ENCODE measurements at places on chromosomes 11 and 22. TPM values are rescaled to one million over a fixed set of nuclear protein-coding genes. Genes with fewer than 3 reads are reported as not detected.

- no peak for DNase-seq
Measured at GRCh38 chr11:73077454-73077853, 64.7 kb downstream of the FCHSD2 start.

GRCh38 chr22:17214416-17215043 lies 4.7 kb downstream of the ADA2 start:
- DNase-seq = no peak

GRCh38 chr11:123740787-123741158 lies 687 bp downstream of the ZNF202 start:
- peak; percentile 7 for DNase-seq

GRCh38 chr11:60924110-60924905 lies at the start of gene TMEM132A:
Gene TMEM132A (plus strand): TSS chr11:60924460. CDS start chr11:60924634, 174 bp downstream.
- peak; percentile 75 for DNase-seq

GRCh38 chr22:49570032-49570848 lies 257.4 kb downstream of the BRD1 start:
- no peak for DNase-seq

TRIM48 gene
- total RNA-seq = 0.24 TPM

DNA sequence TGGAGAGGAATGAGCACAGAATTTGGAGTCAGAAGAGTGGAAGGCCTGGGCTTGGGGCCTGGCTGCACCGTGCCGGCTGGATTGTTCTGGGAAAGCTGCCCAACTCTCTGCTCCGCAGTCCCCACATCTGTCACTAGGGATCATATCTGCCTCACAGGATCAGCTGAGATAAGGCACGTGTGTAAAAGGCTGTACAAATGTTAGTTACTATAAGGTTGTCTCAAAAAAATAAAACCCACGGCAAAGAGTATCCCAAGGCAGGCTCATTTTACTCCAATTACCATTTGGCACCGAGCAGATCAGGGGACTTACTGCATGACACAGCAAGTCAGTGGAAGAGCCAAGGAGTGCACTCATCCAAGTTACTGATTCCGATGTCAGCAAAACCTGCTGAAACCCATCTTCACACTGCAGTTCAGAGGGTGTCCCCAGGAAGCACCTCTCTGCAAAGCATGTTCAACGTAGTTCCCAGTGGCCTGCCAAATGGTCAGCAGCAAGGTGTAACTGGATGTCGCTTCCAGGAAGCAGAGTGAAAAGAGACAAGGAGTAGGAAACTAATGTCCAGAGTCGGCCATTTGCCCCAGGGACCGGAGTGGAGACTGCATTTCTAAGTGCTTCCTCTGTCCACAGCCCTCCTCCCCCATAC lies 18.1 kb upstream of the MRTFA start:
- DNase-seq = peak; percentile 73

LBHD1 gene
- total RNA-seq = 6.1 TPM

RAG2 gene
- not detected for total RNA-seq

GRCh38 chr11:9118277-9118676 lies 26.9 kb upstream of the SCUBE2 start:
- DNase-seq = peak; percentile 48

NECTIN1 gene
- total RNA-seq = 7.7 TPM

DNA sequence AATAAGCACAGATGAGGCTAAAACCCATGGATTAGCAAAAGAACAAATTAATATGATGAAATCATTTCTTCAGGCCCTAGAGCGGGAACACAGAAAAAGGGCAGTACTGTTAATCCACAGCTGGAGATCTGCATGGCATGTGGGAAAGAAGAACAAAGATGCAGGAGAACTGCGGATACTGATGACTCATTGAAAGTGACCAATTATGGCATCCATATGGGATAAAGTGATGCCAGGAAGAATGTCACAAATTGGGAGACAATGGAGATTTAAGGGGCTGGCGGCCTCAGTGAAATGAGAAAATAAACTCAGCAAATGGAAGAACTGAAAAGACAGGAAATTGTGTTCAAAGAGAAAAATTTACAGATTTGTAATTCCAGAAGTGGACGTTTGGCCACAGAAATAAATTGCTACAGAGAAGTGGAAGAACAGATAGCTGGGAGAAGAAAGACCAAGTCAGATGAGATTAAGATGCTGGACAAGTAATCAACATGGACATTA lies 39.4 kb downstream of the SIK3 start:
- DNase-seq = peak; percentile 87

APOL5 gene
- total RNA-seq = not detected

KCNE3 gene
- total RNA-seq = 1.9 TPM

- peak; percentile 79 for DNase-seq
Measured at GRCh38 chr11:65496304-65497140, 2.3 kb upstream of the MALAT1 start.

C11orf16 gene
- not detected for total RNA-seq

DNA sequence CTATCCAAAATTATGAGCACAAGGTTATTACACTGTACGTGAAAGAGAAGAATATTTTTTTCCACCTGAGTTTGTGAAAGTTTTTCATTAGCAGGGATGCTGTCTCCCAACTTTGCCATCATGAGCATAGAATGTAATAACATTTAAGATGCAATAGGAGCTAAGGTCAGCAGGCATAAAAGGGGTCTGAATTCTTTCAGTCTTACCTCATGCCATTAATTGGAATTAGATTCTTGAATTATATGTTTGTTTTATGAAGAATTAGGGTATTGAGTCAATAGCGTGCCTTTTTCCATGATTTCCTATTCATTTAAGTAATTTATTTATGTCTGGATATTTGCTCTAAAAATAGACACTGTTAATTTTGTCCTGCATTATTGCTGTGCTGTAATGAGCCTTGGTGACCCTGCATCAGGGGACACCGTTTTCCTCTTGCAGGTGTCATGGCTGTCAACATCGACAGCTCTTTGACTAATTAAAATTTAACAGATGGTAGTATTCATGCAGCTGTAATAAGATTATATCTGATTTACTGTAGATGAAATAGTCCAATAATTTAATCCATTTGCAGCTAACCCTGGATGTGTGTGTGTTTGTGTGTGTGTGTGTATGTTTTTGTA lies 637.5 kb downstream of the NELL1 start:
- no peak for DNase-seq

C11orf42 gene
- not detected for total RNA-seq

DNA sequence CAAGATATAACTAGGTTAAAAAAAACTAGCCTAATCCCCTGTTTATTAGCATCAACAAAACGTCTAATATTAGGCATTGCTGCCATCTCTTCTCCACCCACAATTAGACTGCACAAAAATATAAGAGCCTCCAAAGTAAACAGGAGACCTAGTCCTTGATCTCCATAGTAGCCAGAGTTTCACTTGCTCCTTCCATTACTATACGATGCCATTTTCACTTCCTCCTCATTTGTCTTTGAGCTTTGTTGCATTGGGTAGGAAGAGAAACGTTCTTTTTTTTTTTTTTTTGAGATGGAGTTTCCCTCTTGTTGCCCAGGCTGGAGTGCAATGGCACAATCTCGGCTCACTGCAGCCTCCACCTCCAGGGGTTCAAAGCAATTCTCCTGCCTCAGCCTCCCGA lies 42.3 kb upstream of the RDX start:
- no peak for DNase-seq

GRCh38 chr22:26597026-26597425 lies 7.1 kb upstream of the TPST2 start:
- no peak for DNase-seq

Data from RPMI7951 (cell line).